ENCODE measurements at places on chromosomes 11 and 22. TPM values are rescaled to one million over a fixed set of nuclear protein-coding genes. Genes with fewer than 3 reads are reported as not detected.

ZBTB16 gene
- 171 TPM for total RNA-seq

GRCh38 chr11:64534950-64535349 is 56.1 kb upstream of the SLC22A12 start:
- no peak overlapping the region for H3K27ac ChIP-seq
- H3K27me3 ChIP-seq = peaks cover 17% of the 10 kb centered on the region
- peak; percentile 17 for DNase-seq
- no peaks in the 10 kb centered on the region for H3K36me3 ChIP-seq
- no peak overlapping the region for H3K4me3 ChIP-seq
- H3K4me1 ChIP-seq = no peaks in the 10 kb centered on the region

FXYD6 gene
- 61.2 TPM for total RNA-seq

- H3K27me3 ChIP-seq = no peaks in the 10 kb centered on the region
- H3K4me3 ChIP-seq = no peak overlapping the region
- no peak for DNase-seq
- H3K4me1 ChIP-seq = peaks cover 10% of the 10 kb centered on the region
- H3K36me3 ChIP-seq = no peaks in the 10 kb centered on the region
Measured at GRCh38 chr22:37162221-37163095, 12.7 kb upstream of the IL2RB start.

All from lower lobe of right lung (tissue), 2 donors.